ENCODE measurements at places on chromosomes 13 and 19.

DNA sequence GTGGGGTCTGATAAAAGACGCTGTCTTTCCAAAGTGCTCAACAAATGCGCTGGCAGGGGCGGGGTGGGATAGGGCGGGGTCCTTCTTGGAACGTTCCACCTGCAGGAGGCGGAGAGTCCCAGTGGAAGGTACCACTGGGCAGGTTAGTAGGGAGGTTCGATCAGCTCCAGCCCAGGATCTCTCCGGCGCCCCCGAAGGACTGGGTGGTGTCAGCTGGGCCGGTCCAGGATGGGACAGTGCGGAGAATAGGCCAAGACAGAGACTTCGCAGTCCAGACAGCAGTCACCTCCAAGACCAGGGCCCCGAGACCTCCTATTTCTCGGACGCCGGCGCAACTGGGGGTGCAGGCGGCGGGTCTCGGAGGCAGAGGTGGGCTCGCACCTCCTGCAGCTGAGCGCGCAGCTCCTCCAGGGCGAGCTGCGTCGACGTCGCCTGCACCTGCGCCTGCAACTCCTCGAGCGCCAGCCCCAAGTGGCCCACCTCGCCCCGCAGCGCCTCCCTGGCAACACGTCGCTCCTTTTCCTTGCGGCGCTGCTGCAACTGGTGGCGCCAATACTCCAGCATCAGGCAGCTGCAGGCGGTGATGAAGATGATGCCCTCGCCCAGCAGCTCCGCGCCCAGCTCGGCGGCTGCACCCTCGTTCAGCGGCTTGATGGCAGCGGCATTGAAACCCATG is 21.6 kb downstream of the VASP start:
- no peak for DNase-seq

DNA sequence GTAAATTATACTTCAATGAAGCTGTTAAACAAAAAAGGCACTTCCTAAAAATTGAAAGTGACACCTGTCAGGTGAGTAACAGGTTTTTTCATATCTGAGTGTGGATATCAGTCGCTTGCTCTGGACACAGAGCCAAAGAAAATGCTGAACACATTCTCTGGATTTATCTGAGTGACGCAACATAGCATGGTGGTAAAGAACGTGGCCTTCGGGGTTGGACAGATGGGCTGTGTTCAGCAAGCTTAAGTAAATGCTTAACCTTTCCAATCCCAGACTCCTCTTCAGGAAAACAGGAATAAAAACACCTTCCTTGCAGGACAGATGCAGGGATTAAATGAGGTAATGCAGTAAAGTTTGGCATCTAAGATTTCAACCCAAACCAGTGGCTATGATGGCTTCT is 132.0 kb downstream of the FOXO1 start:
- DNase-seq: no peak

DNA sequence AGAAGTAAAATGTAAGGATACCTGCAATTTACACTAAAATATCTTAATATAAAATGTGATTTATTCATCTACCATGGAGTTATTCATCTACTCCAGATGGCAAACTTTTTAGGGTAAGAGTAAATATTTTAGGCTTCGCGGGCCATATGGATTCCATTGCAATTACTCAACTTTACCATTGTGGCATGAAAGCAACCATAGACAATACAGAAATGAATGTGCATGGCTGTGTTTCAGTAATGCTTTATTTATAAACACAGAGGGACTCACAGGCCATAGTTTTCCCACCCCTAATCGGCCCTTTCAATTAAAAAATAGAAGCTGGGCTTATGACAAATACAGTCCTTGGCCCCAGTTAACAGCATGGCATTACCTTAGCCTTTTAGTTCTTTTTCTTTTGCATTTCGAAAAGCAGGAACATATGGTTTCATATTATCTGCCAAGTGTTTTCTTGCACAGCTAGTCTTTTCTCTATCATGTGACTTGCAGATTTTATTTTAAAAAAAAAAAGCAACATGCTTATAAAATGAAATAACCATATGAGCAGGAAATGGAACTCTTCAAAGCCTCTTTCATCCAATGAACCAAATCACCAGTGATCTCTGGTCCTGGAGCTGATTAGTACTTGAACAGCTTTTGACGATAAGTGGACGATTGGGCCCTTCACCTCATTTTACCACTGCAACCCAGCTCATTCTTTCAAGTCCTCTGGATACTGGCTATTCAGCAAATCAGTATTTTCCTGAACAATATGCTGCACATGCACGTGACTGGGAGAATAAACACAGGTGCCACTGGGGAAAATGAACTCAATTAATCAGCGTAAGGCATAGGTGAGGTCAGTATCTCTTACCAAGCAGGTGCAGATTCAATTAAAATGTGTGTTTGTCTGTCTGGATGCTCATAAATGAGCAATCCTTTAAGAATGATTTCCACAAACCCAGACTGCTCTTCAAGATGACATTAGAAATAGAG is 63.9 kb downstream of the LHFPL6 start:
- no peak for DNase-seq

DNA sequence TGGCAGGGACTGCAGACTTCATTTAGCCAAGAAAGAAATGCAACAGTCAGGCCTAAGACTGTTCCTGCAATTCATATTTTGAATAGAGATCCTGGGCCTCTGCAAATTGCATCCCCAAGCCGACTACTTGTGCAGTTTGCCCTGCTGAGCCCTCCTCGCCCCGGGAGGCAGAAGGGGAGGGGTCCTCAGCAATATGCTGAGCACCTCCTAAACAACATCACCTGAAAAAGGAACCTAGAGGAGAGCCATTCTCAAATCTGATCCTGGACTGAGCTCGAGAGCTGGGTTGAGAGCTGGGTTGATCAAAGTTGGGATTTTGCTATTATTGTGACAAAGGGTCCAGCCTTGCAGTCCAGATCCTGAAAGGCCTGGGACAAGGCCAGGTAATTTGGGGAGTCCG is 129.8 kb downstream of the STK24 start:
- DNase-seq: no peak

GRCh38 chr19:28701491-28701890 is 511.5 kb downstream of the UQCRFS1 start:
- no peak for DNase-seq

DNA sequence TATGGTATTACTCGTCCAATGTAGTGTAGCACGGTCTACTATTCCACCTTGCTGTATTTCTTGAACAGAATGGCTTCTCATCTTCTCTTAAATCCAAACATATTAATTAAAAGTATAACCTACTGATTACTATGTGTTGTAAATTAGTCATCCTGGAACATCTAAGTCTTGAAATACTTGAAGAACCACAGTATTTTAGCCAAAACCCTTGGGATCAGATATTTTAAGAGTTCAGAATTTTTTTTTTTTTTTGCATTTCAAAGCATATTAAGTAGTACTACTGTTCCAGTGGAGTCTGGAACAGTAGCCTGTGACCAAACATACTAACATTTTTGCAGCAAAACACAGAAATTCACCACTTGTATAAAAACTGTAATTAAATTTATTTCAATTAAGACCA is 30.1 kb downstream of the ZC3H13 start:
- no peak for DNase-seq

- DNase-seq: no peak
Measured at GRCh38 chr13:48595431-48596429, 58.0 kb upstream of the CYSLTR2 start.

GRCh38 chr19:3860499-3860898 is 8.3 kb downstream of the ZFR2 start:
- DNase-seq: no peak

DNA sequence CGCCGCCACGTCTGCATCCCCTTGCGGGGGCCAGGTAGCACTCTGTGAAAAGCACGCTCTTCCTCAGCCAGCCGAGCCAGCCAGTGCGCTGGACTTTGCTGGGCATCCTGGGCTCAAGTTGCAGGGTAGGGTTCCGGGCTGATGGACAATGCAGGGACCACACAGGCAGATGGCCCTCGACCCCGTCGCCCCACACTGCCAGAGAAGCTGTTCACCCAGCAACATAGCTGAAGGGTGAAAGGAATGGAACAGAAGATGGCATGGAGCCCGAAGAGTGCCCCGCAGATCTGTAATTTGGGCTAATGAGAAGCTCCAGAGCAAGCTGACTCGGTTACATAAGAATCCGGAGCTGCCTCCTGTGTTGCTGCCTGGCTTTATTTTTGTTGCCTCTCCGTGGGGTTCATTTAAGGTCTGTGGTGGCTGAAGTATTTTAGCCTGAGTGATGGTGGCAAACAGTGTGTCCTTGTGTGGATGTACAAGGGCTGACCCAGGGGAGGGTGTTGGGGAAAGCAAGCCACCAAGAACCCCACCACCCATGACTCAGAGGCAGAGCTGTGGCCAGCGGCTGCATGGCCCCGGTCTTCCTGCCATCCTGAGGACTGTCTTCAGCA is 105.8 kb downstream of the SOX1 start:
- no peak for DNase-seq

DNA sequence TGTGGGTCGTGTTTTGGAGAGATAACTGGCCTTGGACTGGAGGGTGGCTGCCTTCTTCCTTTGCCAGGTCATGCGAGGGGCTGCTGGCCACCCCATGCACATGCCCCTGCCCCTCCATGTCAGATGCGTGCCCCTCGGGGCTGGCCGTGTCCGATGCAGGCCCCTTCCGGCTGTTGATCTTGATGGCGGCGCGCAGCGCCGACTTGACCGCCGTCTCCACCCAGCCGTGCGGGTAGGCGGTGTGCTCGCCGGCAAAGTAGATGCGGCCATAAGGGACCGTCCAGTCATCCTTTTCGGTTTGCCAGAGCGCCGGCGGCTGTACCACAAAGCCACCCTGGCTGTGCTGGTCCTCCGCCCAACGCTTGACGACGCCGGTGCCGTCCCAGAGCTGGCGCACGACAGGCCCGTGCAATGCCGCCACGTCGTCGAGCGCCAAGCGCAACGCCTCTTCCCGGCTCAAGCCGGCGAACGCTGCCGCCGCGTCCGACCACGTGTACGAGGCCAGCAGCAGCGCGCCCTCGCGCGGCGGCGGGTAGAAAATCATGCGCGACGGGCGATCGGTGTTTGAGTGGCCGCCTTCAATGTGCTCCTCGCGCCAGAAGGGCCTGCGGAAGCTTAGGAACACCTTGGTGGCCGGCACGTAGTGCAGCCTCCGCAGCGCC is 6.9 kb downstream of the IL4I1 start:
- DNase-seq: no peak

DNA sequence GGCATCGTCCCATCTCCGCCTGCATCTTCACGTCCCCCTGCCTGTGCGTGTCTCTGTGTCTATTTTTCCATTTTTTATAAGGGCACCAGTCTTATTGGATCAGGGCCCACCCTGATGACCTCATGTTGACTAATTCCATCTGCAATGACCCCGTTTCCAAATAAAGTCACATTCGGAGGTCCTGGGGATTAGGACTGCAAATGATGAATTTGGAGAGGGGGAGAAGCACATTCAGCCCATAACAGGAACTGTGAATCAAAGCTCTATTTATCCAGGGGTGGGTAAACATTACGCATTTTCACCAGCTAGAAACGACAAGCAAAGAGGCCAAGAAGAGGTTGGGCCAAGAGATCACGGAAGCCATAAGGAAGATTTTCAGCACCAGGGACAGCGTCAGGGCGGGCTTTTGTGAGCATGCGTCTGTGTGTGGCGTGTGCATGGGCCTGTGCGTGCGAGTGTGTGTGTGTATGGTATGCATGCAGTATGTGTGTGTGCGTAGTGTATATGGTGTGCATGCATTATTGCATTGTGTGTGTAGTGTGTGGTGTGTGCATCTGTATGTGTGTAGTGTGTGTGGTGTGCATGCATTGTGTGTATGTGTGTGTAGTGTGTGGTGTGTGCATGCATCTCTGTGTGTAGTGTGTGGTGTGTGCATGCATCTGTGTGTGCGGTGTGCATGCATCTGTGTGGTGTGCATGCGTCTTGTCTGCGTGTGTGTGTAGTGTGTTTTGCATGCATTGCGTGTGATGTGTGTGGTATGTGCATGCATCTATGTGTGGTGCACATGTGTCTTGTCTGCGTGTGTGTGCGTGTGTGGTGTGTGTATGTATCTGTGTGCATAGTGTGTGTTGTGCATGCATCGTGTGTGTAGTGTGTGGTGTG is 19.6 kb downstream of the CELF5 start:
- DNase-seq: no peak

- DNase-seq: no peak
Measured at GRCh38 chr13:44280456-44280855, 93.2 kb upstream of the SERP2 start.

GRCh38 chr19:40512110-40512472 is 45.3 kb downstream of the SPTBN4 start:
- DNase-seq: no peak

DNA sequence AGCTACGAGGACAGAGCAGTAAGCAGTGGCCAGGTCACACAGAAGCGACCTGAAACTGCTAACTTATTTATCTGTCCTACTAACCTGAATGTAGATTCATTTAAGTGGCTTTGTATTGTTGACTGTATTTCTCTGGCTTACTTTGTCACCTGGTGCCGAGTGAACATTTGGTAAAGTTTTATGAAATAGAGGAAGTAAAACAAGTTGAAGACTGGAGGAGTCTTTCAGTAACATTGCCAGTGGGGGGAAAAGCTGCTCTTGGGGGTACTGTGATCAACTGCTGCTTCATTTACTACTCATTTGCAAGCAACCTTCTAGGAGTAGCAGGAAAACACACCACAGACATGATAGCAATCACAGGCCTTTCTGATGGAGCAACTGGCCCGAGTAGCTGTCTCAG is 615.0 kb downstream of the FGF9 start:
- DNase-seq: no peak

DNA sequence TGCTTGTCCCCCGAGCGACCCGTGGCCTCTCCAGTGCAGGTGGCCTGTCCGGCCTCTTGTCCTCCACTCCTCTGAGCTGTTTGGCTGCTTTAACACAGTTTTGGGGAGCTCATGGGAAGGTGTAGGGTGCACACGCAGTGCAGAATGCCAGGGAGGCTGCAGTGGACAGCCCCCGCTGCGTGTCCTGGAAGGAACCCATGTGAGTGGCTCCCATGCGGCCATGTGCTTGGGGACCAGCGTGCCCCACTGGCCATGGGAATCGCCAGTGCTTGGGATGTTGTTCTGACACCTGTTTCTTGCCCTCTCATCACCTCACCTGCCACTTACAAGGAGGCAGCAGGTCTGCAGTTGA is 22.6 kb upstream of the F7 start:
- DNase-seq: no peak

DNA sequence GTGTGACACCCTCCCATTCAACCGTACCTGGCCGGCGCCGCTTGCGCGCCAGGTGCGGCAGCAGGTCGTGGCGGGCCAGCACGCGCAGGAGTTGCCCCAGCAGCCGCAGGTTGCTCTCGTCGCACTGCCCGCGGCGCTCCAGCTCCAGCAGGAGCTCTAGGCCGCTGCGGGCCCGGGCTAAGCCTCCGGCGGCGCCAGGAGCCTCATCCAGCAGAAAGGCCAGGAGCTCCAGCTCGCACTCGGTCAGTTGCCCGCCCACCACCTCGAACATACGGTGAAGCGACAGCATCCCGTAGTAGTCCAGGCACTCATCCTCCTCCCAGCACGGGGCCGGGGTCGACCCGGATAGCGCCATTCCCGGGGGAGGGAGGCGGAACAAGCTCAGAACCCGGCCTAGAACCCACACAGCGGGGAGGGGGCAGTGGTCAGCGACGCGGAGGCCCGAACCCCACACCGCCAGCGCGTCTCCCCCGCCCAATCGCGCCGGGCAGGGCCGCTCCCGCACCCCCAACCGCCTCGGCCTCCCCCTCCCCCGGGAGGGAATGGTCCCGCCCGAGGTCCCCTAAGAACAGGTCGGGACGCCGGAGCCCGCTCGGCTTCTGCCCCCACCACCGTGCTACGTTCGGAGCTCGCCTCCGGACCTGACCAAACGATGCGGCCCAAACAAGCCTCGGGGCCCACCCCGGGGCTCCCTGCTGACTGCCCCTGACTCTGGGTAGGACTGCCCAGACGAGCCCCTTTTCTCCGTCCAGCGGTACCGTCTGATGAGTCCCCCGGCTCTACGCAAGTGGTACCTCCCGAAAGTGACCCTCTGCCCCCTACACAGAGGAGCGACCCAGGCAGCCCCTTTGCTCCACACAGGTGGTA is 591 bp downstream of the DEDD2 start:
- DNase-seq: no peak

GRCh38 chr13:20294497-20294896 is 62.4 kb upstream of the GJB6 start:
- no peak for DNase-seq

All from D721Med (cell line).